CD4-positive, CD25-positive, alpha-beta regulatory T cell (primary cell): ENCODE measurements at places on chromosomes 7 and 10.

GRCh38 chr10:59148701-59149100 lies 27.7 kb upstream of the PHYHIPL start:
- no peak for DNase-seq

- no peak for DNase-seq
These were observed 14.3 kb upstream of the ZMIZ1 start for GRCh38 chr10:79054203-79055099.

GRCh38 chr7:80896906-80897598 lies 21.8 kb downstream of the SEMA3C start:
- DNase-seq = no peak

- DNase-seq = no peak
These were observed 55.4 kb downstream of the CACNA2D1 start for GRCh38 chr7:82388138-82388537.

DNA sequence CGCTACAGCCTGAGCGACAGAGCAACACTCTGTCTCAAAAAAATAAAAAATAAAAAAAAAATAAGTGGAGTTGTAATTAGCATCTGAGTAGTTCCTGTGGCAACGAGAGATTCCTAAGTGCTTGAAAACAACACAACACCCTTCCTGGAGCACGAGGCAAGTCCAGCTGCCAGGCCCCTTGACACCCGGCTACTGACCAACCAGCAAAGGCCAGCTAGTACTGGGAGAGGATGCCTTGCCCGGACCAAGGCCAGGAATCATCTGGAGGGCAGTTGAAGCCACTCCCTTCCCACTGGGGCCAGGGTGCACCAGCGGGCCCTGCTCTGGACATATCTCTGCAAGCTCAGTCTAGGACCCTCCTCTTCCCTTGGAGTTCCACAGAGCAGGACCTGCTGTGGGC lies 536 bp downstream of the C10orf105 start:
- no peak for DNase-seq

GRCh38 chr7:158820656-158821055 lies 8.7 kb downstream of the ESYT2 start:
- no peak for DNase-seq

- no peak for DNase-seq
These were observed 141.6 kb downstream of the PRKAG2 start for GRCh38 chr7:151735186-151735850.

GRCh38 chr7:101173752-101174244 lies 6.3 kb downstream of the NAT16 start:
- DNase-seq = peak; percentile 34

GRCh38 chr7:157278791-157279724 lies 57.7 kb upstream of the DNAJB6 start:
- no peak for DNase-seq

GRCh38 chr7:82961240-82961639 lies 201.4 kb downstream of the PCLO start:
- no peak for DNase-seq

DNA sequence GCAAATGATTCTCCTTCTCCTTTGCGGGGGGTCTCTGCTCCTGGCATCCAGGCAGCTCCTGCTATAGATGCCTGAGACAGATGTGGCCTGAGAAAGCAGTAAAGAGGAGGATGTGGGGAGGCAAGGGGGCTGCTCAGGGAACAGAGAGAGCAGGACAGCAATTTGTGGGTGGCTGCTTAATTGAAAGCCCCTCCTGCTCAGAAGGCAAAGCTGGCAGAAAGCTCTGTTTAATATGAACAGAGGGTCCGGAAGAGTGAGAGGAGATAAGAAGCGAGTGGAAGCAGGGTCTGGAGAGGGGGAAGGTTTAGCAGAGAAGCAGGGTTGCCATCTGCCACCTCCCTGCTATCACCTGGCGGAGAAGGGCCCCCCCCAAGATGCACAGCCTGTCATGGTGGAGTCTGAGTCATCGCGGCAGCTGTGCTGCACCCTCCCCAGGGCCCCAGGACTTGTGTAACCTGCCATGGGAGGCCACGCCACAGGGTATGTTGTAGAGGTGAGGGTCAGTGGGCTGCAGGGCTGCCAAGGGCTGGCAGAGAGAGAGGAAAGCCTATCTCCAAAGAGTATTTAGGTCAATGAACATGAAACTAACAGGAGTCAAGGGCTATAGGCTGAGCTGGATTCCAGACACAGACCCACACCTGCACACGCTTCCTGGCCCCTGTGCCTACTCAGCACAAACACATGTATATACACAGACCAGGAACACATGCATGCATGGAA lies 1109.8 kb upstream of the AUTS2 start:
- DNase-seq = no peak

- no peak for DNase-seq
These were observed 96.1 kb downstream of the COL28A1 start for GRCh38 chr7:7439564-7439963.

DNA sequence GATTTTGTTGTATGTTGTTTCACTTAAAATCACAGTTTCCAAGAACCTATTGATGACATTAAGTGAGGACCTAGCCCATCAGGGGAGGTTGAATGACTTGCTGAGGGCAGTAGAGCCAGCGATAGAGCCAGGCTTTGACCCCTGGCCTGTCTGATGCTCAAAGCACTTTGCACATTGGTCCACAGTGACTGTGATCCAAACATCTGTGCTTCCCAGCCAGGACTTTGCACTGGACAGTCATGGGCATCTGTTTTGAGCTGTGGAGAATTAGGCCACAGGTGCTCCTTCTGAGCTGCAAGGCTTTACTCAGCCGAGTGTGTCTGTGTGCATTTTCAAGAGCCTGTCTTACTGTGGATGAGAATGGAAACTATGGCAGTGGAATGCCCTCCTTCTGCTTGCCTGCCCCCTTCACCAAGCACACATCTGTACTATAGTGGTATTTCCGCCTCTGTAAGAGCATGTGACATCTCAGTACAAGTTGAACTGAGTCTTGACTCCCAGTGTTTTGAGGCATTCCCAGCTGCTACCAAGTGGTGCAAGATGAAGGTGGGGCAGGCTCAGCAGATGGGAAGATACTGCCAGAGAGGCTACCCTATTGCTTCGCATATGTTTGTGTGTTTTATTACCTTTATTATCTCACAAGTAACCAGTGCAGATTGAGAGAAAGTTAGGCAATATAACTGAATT lies 72.7 kb upstream of the AOAH start:
- DNase-seq = no peak

DNA sequence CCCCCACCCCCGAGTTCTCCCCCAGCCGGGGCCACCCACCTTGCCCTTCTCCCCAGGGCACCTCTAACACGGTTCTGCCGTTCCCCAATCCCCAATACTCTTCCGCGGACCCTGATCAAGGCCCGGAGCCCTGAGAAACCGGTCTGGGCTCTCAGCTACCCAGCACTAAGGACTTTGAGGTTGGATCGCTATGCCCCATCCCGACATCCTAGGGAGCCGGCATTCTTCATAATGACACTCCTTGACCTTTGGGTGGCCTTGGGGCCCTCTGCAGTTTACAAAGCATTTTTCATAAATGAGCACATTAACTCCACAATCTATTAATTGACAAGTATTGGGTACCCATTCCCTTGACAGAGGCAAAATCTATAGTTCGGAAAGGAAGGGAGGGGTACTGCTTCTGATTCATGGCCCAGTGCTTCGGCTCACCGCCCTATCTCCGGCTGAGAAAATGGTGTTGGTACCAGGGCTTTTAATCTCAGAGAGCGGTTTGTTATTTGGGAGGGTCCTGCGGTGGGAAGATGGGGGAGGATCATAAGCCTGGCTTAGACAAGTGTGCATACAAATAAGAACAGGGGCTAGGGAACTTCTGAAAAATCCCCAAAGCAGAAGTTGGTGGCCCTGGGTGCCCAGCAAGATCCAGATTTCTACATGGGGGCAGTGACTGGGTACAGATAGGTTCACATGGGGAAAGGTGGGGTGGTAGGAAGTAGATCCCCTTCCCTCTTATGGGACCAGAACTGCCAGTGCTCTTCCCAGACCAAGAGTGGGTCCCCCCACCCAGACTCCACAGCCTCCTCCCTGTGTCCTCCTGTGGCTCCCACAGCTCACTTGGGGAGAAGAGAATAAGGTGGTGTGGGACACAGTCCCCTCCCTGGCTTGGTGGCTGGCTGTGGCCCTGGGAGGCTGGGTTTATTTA lies 3.2 kb downstream of the IMPDH1 start:
- peak; percentile 12 for DNase-seq

GRCh38 chr7:97226541-97226940 lies 109.0 kb downstream of the SDHAF3 start:
- DNase-seq = no peak

DNA sequence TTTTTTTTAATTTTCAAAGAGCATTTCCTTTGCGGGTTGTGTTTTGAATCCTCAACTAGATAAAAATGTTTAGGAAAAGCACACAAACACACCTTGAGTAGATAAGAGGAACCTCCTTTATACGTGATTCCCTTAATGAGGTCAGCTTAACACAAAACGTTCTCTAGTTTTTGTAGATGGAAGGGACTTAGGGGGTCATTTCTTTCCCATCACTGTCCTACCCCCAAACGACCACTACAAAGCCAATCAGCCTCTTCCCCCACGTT lies 1.2 kb downstream of the SUV39H2 start:
- DNase-seq = no peak

- peak; percentile 85 for DNase-seq
These were observed 29.6 kb downstream of the SKIDA1 start for GRCh38 chr10:21495752-21496342.

- DNase-seq = no peak
These were observed 396.7 kb downstream of the PHTF2 start for GRCh38 chr7:78195281-78195680.

GRCh38 chr10:59008452-59008851 lies 168.0 kb upstream of the PHYHIPL start:
- no peak for DNase-seq

GRCh38 chr10:103582331-103583123 lies 89.0 kb downstream of the NEURL1 start:
- DNase-seq = no peak

DNA sequence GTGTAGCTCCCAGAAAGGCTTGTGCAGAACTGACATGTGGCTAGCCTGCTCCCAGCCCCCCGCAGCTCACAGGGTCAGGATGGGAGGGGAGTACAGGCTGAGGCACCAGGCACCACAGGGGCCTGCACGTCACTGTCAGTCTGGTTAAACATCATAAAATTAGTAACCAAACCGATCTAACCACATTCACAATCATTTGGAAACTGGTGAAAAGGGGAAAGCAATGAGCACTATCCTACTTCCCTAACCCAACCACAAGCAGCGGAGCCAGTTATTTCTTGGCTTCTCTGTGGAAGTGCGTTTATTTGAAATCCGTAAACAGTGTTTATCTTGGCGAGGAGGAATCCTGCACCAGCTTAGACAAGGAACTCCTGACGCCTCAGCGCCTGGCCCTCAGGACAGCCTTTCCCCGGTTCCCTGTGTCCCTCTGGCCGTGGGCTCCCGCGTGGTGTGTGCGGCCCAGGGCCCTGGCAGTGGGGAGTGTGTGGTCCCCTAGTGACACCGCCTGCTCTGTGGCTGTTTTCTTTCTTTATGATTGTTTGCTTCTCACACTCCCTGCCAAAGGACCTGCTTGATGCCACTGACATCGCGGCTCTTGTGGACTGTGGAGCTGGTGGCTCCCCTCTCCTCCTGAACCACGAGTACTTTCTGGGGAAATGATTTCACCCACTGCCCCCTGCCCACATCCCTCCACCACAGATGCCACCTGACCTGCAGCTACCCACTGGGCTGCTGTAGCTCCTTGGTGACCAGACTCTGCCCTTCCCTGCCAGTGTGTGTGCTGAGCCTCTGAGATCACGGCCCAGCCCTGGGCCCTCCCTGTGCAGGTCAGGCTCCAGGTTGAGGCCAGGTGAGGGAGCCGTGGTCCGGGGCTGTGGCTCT lies 38.0 kb downstream of the INPP5A start:
- DNase-seq = no peak

- DNase-seq = no peak
These were observed 21.3 kb upstream of the VAX1 start for GRCh38 chr10:117159390-117159789.

DNA sequence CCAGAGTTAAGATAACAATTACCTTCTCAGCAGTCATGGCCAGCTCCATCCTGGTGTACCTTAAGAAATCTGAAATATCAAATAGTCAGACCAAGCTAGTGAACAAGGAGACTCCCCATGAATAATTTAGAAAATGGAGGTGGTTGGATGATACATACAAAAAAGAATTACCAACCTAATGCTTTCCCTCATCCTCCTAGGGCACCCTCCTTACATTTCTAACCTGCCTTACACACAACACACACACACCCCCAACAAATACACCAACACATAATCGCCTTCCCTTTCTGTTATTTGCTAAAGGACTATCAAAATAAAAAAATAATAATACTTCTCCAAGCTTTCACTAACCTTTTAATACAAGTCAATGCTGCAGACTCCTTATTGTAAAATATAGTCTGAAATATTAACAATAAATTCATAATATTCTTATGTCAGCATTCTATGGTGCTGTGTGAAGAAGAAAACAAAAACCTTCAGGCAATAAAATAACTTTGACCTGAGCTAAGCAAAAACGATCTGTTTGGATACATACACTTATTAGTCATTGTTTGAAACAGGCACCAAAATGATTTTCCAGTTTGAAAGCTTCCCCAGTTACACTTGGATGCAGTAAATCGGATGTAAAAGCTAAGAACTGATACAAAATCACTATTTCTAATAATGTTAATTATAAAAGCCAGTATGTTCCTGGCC lies 3.4 kb downstream of the TWIST1 start:
- DNase-seq = no peak

GRCh38 chr10:62856021-62856420 lies 39.9 kb upstream of the EGR2 start:
- DNase-seq = no peak

DNA sequence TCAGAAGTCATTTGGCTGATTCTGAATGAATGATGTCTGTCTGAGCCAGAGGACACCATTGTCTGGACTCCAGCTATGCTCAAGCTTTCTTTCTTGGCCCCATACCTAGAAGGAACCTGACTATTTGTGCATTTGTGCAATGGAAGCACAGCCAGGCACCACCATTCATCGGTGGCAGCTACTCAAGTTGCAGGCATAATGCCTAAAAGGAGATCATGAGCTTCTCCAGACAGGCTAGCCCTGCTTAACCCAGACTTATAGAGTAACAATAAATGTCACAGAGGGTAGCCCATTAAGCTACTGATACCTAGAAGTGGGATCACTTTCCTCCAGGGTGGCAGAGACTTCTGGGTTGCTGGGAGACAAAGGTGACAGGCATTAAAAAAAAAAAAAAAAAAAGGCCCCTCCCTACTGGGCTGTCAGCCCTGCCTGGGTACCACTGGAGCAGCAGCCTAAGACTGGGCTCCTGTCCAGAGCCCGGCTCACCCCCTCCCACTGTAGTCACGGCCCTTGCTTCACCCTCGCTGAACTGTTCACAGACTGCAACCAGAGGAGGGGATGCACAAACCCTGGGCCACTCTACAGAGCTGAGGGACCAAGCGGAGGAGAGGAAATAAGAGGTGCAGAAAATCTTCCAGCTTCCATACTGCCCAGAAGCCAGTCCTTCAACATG lies 75.4 kb upstream of the ATP6V0A4 start:
- DNase-seq = no peak
